Thyroid gland (tissue), 4 donors: ENCODE measurements at places on chromosomes 11 and 22. TPM values are rescaled to one million over a fixed set of nuclear protein-coding genes. Genes with fewer than 3 reads are reported as not detected.

SNRPD3 gene
- 216 TPM for total RNA-seq

PDGFD gene
- 108 TPM for total RNA-seq

DNA sequence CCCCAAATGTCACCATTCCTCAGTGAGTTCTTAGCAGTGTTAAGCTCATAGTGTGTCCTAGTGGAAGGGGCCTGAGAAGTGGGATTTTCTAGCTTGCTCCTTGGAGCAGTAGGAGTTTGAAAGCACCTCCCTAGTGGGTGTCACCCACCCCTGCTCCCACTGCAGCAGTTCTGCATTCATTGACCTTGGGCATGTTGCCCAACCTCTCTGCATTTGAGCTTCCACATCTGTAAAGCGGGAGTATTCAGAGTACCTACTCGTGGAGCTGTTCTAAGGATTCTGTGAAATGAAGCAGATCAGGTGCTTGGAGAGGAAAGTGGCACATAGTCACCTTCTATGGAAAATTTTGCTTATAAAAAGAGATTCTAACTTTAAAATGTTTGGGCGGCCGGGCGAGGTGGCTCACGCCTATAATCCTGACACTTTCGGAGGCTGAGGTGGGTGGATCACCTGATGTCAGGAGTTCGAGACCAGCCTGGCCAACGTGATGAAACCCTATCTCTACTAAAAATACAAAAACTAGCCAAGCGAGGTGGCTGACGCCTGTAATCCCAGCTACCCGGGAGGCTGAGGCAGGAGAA, 16.9 kb downstream of the LMO2 start:
- no peak for DNase-seq

SMC1B gene
- total RNA-seq, result not detected

DNA sequence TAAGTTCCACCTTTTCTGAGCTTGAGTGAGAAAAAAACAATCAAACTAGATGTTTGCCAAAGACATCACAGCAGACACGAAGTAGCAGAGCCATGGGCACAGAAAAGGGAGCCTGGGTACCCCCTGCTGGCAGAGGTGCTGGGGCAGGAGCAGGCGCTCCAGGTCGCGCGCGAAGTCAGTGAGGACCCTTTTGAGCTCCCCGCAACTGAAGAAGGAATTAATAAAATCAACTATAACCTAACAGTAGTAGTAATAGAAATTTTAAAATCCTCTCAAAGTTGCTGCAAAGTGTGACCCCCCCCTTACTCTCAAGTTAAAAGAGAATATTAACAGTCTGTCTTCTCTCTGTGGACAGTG, 20.0 kb upstream of the PARVB start:
- DNase-seq, result no peak

GRCh38 chr11:15202626-15203025, 87.9 kb downstream of the INSC start:
- no peak for DNase-seq

MPEG1 gene
- 11.9 TPM for total RNA-seq

GRCh38 chr11:61880031-61880430, 11.3 kb downstream of the FADS3 start:
- no peak for DNase-seq

ATG2A gene
- total RNA-seq, result 19.5 TPM

DNA sequence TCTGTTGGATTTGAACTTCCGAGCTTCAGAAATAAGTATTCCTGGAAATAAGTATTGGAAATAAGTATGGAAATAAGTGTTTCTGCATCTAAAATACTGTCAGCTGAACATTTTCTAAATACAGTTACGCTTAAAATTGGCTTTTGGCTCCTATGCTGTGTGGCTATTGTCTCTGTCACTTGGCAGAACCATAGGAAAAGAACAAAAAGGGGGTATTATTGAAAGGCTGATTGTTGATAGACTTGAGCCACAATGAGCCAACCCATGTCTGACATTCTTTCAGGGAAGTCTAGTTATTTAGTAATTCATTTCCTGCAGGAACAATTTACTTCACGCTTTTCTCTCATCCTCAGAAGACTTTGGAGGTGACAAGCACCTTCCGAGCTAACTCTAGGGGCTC, 32.5 kb upstream of the LARGE1 start:
- DNase-seq, result no peak

BRSK2 gene
- total RNA-seq, result 1.1 TPM

- no peak for DNase-seq
Observed at GRCh38 chr11:5891216-5891800, 1.7 kb upstream of the OR52E5 start.

DNA sequence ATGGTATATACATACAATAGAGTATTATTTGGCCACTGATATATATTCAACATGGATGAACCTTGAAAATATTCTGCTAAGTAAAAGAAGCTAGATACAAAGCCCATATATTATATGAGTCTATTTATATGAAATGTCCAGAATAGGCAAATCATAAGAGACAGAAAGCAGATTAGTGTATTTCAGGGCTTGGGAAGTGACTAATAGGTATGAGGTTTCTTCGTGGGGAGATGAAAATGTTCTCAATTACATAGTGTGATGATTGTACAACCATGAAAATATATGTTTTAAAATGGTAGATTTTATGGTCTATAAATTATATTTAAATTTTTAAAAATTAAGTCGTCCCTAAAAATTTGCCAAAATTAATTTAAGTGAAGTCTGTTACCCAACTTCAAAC, 92.2 kb downstream of the STK33 start:
- no peak for DNase-seq

VSIG10L2 gene
- not detected for total RNA-seq

CD59 gene
- 562 TPM for total RNA-seq

FXYD6 gene
- 34.2 TPM for total RNA-seq

GRCh38 chr22:45763236-45763624, 91.6 kb downstream of the ATXN10 start:
- DNase-seq, result no peak

GP1BB gene
- total RNA-seq, result 2.6 TPM

- DNase-seq, result peak; percentile 99
Observed at GRCh38 chr11:57324886-57325734, at the start of gene TNKS1BP1. Gene TNKS1BP1 (minus strand): TSS chr11:57324952. CDS start chr11:57321885, 3,067 bp downstream.
